ENCODE measurements at places on chromosomes 2 and 18. TPM values are rescaled to one million over a fixed set of nuclear protein-coding genes. Genes with fewer than 3 reads are reported as not detected.

- H3K27me3 ChIP-seq: no peaks in the 10 kb centered on the region
- no peak for DNase-seq
- H3K4me1 ChIP-seq: peaks cover 22% of the 10 kb centered on the region
- peak overlapping the region; percentile 67 for H3K27ac ChIP-seq
These were observed 47.0 kb downstream of the C2orf76 start for GRCh38 chr2:119319593-119319992.

- H3K27me3 ChIP-seq: no peaks in the 10 kb centered on the region
- H3K27ac ChIP-seq: no peak overlapping the region
- peaks cover 39% of the 10 kb centered on the region for H3K4me1 ChIP-seq
- no peak overlapping the region for H3K4me3 ChIP-seq
- DNase-seq: no peak
These were observed 70.2 kb upstream of the ID2 start for GRCh38 chr2:8611700-8612099.

CENPA gene
- 24.7 TPM for total RNA-seq

- H3K4me1 ChIP-seq: peaks cover 7% of the 10 kb centered on the region
- no peak overlapping the region for H3K27ac ChIP-seq
- no peak for DNase-seq
- no peaks in the 10 kb centered on the region for H3K36me3 ChIP-seq
- H3K27me3 ChIP-seq: peaks cover 3% of the 10 kb centered on the region
These were observed 262.9 kb upstream of the GULP1 start for GRCh38 chr2:188028739-188029138.

DNA sequence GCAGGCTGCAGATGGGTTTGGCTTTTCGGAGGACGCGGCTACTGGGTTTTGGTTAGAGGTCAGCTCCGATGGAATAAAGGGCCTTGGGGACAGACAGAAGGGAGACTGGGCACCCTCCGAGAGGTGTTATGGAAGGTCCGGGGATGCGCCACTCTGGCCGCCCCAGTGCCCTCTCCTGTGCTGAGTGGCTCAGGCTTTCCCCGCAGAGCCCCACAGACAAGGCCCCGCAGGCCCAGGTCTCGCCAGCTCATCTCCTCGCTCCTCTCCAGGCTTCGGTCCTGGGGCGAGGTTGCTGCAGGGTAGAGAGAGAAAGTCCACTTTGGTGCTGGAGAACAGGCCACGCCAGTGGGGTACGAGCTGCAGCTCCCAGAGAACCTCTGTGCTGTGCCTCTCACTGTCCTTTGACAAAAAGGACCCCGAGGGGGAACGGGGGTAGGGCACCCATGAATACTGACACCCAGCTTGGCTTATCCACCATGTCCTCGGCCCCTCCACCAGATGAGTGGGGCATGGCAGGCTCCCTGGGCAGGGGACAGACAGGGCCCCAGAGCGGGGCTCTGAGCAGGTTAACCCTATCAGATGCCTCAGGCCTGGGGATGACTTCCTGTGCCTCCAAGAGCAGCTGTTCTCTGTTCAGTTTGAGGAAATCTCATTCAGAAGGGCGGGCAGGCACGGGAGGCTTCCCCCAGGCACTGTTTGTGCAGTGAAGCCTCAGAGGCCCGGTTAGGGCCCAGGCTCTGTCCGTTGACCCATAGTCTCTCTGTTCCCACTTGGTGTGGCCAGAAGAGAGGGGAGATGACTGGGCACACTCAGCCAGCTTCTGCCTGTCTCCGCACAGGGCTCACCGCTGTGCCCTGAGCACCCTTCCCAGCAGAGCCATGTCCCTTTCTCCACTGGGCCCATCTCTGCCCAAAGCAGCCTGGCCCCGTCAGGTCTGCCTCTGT is 15.7 kb upstream of the CNNM3 start:
- no peak overlapping the region for H3K27ac ChIP-seq
- no peak for DNase-seq
- no peak overlapping the region for H3K4me3 ChIP-seq
- no peaks in the 10 kb centered on the region for H3K4me1 ChIP-seq

Data from type B pancreatic cell (in vitro differentiated cells).